ENCODE measurements at places on chromosomes 11 and 22. TPM values are rescaled to one million over a fixed set of nuclear protein-coding genes. Genes with fewer than 3 reads are reported as not detected.

ABCC8 gene
- not detected for total RNA-seq

SPI1 gene
- not detected for total RNA-seq

GGT5 gene
- 173 TPM for total RNA-seq

SCGB1A1 gene
- total RNA-seq = not detected

SSTR3 gene
- not detected for total RNA-seq

DLAT gene
- total RNA-seq = 29.1 TPM

WT1 gene
- total RNA-seq = 10.1 TPM

CRYAB gene
- total RNA-seq = 50.5 TPM

MUC6 gene
- not detected for total RNA-seq

MPPED2 gene
- not detected for total RNA-seq

SLC25A45 gene
- total RNA-seq = 2.0 TPM

CACNA1I gene
- total RNA-seq = not detected

PGR gene
- 0.49 TPM for total RNA-seq

OR10D3 gene
- not detected for total RNA-seq

BARX2 gene
- total RNA-seq = not detected

TALDO1 gene
- total RNA-seq = 182 TPM

HTR3A gene
- not detected for total RNA-seq

TEAD1 gene
- total RNA-seq = 69.1 TPM

SH3BP1 gene
- 14.3 TPM for total RNA-seq

CCDC87 gene
- not detected for total RNA-seq

CNGA4 gene
- total RNA-seq = not detected

LRRN4CL gene
- 1.5 TPM for total RNA-seq

POU2AF1 gene
- not detected for total RNA-seq

ACR gene
- not detected for total RNA-seq

CREB3L1 gene
- 31.3 TPM for total RNA-seq

P2RY6 gene
- total RNA-seq = not detected

OR4B1 gene
- not detected for total RNA-seq

DDI1 gene
- total RNA-seq = not detected

KCNQ1OT1 gene
- 1.4 TPM for total RNA-seq

LRRC74B gene
- total RNA-seq = not detected

OR10AG1 gene
- not detected for total RNA-seq

MS4A4A gene
- total RNA-seq = not detected

Measured in cardiac atrium fibroblast (primary cell).